ENCODE measurements at places on chromosomes 1 and 21.
A peak's percentile ranks its signal among the peaks of the same experiment; 100 is the strongest.

DNA sequence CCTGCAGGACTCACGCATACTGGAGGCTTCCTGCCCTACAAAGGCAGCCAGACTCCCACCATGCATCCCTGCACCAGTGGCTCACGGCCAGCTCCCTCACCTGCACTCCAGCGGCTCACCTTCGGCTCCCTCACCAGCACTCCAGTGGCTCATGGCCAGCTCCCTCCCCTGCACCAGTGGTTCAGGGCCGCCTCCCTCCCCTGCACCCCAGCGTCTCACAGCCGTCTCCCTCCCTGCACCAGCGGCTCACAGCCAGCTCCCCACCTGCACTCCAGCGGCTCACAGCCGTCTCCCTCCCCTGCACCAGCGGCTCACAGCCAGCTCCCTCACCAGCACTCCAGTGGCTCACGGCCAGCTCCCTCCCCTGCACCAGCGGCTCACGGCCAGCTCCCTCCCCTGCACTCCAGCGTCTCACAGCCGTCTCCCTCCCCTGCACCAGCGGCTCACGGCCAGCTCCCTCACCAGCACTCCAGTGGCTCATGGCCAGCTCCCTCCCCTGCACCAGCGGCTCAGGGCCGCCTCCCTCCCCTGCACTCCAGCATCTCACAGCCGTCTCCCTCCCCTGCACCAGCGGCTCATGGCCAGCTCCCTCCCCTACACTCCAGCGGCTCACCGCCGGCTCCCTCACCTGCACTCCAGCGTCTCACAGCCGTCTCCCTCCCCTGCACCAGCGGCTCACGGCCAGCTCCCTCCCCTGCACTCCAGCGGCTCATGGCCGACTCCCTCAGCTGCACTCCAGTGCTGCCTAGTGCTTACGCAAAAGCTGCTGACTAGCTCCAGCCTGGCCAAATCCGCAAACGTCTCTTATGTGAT lies 324.5 kb downstream of the NPHP4 start:
- DNase-seq: no peak

DNA sequence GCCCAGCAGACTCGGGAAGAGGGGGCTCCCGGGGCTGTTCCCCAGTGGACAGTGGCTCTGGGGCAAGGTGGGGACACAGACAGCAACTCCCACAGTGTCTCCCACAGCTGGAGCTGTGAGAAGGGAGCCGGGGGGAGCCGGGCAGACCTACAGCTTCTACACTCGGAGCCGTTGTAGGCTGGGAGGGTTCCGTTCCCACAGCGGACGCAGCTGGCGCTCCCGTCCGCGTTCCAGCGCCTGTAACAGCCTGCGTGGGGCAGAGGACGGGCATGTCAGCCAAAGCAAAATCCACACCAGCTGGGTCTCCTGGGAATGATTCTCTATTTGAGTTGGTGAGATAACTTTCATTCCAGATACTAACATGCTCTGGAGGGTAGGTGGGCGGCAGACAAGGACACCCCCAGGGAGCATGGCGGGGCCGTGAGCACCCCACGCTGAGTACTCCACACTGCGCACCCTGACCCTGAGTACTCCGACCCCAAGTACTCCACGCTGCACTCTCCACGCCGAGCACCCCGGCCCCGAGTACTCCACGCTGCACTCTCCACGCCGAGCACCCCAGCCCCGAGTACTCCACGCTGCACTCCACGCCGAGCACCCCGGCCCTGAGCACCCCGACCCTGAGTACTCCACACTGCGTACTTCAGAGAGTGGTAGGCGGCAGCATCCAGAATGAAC lies 13.4 kb upstream of the RNF223 start:
- no peak for DNase-seq

GRCh38 chr1:53321366-53321765 lies 6.5 kb downstream of the LRP8 start:
- no peak for DNase-seq

DNA sequence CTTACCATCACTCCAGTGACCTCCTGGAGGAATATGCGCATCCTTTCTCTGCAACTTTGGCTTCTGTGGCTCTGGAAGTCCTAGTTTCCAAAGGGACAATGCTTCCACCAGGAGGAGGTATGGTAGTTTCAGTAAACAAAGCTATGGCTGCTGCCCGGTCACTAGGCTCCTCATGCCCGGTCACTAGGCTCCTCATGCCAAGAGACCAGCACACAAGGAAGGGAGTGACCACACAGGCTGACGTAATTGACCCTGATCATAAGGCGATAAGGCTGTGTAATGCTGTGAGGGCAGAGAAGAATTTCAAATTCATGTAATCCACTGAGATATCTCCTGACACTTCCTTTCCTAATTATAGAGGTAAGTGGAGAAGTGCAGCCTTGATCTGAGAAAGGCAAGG lies 102.9 kb downstream of the DTL start:
- DNase-seq: no peak

DNA sequence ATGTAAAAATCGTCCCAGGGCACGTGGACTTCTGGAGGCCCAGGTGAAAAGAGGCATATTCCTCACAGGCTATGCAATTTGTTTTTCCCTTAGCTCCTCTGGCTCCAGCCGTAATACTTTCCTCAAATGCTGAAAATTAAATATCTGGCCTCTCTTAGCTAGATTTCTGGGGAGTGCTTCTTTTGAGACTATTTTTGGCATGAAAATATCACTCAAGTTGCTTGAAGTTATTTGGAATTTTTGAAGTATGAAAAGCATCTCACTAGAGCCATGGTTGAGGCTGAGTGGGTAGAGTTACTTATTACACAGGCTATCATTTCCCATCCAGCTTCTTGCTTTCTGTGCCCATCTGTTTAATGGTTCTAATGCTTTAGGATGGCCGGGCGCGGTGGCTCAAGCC lies 59.7 kb downstream of the MYOM3 start:
- no peak for DNase-seq

DNA sequence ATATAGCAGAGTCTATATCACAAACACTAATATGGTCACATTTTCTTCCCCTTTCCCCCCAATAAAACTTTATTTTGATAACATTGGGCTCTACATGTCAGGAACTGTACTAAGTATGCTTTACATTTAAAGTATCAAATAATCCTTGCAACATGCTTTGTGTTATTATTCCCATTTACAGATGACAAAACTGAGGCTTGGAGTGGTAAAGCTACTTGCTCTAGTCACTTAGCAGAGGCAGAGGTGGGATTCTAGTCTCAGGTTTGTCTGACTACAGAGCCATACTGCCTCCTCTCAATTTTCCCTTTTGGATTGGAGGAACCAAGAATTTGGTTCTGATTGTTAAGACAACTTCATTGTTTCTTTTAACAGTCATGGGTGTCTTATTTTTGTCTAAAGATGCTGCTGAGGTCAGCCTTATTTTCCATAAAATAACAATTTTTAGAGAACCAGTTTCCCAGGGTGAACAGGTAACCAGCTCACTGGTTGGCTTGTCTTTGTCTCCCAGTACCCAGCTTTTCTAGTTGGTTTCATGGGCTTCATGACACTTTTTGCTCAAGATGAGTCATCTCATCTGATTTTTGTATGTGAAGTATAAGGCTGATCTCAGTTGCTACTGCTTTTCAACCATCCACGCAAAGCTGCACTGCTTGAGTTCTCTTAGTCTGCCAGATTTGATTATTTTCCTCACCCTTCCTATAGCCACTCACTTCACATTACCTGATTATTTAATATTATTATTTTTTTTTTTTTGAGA lies 81.0 kb upstream of the ARID1A start:
- no peak for DNase-seq

DNA sequence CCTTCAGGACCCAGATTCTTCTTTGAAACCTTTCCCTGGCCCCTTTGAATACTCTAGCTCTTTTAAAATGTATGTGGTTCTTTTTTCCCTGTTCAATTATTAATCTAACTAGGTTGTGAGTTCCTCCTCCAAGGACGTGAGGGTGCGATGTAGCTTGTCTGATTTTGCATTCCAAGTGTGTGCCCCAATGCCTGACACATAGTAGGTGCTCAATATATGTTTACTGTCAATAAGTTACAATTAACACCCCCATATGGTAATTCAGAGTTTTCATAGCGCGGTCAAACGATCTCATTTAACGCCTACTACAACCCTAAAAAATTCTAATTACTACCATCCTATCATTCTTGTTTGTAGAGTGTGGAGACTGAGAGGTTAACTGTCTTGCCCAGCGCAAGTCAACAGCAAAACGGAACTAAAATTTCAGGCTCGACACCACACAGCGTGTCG lies 482 bp upstream of the MTR start:
- DNase-seq: peak; percentile 5

GRCh38 chr1:37723390-37724078 lies 31.2 kb downstream of the CDCA8 start:
- DNase-seq: no peak

DNA sequence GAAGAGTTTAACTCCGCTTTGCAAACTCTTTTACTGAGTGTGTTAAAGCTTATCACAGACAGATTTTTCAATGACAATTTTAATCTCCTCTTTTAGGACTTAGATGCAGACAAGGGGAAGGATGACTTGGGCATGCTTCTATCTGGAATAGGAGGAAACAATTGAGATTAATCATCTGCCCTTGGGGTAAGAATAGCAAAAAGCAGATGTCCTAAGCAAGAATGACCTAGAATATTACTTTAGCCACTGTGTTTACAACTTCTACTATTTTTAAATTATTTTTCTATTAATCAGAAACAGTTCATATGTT lies 569.0 kb upstream of the ADGRL2 start:
- no peak for DNase-seq

DNA sequence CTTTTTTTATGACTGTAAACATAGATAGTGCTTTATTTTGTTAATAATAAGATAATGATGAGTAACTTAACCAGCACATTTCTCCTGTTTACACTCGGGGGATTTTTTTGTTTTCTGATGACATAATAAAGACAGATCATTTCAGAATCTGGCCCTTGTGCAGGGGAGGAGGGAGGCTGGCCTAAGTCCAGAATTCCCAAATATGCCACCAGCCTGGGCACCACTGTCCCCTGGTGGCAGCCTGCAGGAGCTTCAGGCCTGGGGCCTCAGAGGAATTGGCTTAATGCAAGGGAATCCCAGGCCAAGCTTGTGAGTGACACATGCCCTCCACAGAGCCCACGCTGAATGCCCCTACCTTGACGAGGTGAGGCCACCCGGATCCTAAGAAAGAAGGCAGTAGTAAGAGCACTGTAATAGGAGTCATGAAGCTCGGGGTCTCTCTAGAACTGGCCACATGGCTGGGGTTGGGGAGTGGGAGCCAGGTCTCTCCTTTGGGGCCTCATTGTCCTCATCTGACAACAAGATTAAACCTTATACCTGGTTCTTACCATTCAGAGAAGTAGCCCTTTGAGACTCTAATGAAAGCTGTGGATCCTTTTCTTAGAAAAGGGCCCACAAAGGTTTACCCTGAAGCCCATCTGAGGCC lies 24.1 kb downstream of the ETNK2 start:
- DNase-seq: no peak

- DNase-seq: no peak
Observed at GRCh38 chr1:17564458-17565393, 25.2 kb downstream of the ARHGEF10L start.

- DNase-seq: no peak
Observed at GRCh38 chr1:38641661-38642060, 217.9 kb downstream of the RRAGC start.

DNA sequence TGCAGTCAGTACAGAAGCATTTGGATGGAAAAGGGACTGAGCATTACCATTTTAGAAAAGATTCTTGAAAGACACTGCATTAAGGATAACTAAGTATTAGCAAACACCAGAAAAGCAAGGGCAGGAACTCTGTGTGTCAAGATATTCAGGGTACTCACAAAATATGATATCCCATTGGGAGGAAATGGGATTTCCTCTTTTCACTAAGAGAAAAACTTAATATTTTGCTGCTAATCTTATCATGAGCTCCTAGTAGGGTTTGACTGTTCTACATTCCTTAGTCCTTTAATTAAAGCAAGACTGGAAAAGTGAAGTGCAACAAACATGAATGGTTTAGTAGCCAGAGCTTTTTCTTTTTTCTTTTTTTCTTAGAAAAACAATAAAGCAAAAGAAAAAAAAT lies 305.9 kb upstream of the ADGRL4 start:
- no peak for DNase-seq
